ENCODE measurements at places on chromosomes 7 and 10.

DNA sequence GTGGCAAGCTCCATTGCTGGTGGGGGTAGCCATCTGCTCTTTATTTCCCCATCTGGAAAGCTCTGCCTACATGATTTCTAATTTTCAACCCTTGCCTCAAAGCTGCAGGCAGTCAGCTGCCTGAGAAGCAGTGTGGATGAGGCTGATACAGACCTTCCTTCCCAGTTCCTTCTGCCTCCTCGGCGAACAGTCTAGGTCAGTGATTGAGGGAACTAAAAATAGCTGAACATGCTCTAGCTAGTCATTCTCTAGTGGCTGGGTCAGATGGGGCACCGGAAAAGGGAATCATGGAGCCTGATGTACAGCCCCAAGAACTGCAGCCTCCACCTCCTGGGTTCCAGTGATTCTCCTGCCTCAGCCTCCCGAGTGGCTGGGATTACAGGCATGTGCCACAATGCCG, 48.7 kb downstream of the NAMPT start:
- no peak for DNase-seq

DNA sequence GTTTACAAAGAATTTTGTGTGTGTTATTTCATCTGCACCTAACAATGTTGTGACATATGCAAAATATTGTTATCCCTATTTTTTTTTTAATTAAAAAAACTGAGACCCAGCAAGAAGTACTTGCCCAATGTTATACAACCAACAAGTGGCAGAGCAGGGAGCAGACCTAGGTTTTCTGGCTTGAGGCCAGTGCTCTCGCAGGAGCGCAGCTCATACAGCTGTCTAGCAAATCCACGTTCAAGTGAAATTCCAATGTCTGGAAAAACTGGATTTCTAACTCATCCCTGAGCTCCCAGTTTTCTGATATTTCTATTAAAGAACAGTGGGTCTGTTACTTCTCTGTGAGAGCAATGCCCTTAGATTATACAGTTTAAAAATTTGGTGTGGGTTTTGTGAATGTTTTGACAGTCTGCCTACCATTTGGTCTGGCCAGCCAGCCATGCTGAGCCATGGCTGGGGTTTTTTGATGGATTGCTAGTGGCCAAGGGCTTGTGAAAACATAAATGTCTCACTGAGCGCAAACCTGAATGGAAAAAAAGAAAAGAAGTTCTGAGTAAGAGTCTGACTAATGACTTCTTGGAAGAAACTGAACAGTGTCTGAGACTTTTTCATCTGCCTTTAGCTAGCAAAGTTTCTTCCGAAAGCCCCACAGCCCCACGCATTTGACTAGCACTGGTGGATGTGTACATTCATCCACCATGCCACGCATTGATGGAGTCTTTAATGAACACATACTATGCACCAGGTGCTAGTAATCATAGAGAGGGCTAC, 15.4 kb upstream of the PRF1 start:
- no peak for DNase-seq

- DNase-seq = no peak
Observed at GRCh38 chr7:23003505-23004246, 10.3 kb downstream of the HYCC1 start.

DNA sequence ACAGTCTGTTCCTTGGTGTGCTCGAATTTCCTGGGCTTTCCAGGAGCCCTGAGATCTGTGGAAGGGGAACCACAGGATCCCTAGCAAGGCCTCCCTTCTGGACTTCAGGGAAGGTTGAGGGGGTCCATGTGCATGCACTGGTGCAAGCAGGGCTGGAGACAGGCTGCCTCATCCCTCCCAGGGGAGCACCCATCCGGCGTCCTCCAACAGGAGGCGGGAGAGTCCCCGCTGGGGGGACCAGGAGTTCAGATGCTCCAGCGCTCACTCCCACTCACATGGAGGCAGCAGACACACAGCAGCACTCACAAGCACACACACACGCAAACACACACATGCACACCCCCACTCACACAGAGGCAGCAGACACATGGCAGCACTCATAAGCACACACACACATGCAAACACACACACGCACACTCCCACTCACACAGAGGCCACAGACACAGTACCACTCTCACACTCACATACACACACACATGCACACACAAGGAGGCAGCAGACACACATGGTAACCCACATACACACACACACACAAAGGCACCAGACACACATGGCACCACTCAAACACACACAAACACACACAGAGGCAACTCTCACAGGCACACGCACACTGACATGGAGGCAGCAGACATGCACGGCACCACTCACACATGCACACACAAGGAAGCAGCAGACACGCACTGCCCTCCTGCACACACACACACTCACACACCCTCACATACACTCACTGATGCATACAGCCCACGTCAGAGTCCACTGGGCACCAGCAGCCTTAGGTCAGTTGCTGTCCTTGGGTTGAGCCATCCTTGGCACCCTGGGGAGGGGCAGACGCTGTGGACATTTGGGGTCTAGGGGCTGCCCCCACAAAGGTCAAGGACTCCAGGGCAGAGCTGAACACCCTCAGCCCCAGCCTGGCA, 247.0 kb upstream of the PPP2R2D start:
- DNase-seq = no peak

- no peak for DNase-seq
Observed at GRCh38 chr10:48192881-48193450, 81.5 kb downstream of the FRMPD2 start.

- no peak for DNase-seq
Observed at GRCh38 chr7:142760071-142760642, 10.6 kb upstream of the PRSS2 start.

- peak; percentile 66 for DNase-seq
Observed at GRCh38 chr7:16638282-16639280, 7.0 kb downstream of the ANKMY2 start.

DNA sequence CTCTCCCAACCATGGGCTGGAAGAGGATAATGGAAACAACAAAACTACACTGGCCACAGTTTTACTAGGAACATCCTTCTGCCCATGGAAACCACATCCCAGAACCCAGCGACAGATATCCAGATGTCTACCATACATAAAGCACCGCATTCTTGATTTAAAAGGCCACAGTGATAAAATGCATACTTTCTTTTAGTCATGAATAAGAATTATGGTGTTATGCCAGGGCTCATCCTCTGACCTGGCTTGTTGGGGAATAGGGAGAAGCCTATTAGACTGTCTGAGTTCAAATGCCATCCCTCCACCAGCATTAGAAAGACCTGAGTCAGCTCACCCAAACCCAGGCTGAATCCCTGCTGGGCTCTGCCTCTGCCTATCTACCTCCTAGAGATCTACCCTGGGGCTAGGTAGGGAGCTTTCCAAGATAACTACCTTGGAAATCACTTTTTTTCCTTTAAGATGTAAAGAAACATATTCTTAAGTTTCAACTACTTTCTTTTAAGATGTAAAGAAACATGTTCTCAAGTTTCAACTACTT, 5.2 kb downstream of the ABCA13 start:
- DNase-seq = no peak

GRCh38 chr10:47121336-47121735, 178.7 kb upstream of the GDF10 start:
- no peak for DNase-seq

GRCh38 chr7:26100406-26101339, 51.3 kb upstream of the NFE2L3 start:
- peak; percentile 42 for DNase-seq

GRCh38 chr7:2650451-2650850, 18.7 kb downstream of the TTYH3 start:
- no peak for DNase-seq

DNA sequence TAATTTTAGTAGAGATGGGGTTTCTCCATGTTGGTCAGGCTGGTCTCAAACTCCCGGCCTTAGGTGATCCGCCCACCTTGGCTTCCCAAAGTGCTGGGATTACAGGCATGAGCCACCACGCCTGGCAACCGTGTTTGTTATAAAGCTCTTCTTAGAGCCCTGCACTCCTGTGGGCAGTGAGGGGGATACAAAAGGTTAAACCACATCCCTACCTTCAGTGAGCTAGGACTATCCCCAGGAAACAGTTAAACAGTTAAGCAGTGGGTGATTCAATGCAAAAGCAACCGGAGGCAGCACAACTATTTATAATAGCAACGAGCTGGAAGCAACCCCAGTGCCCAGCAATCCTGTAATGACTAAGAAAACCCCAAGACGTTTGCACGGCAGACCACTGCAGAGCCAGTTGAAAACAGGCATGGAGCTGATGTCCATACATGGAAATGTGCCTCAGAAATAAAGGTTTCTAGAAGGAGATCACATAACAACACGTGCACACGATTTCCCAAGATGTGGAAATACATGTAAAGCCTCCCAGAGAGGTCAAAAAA, 107.2 kb upstream of the LYZL2 start:
- no peak for DNase-seq

GRCh38 chr10:61529208-61529607, 76.0 kb upstream of the TMEM26 start:
- no peak for DNase-seq

GRCh38 chr7:13986208-13986607, 3.3 kb downstream of the ETV1 start:
- peak; percentile 12 for DNase-seq

- DNase-seq = no peak
Observed at GRCh38 chr7:45033261-45033930, 33.4 kb downstream of the CCM2 start.

- peak; percentile 20 for DNase-seq
Observed at GRCh38 chr7:137936509-137937201, 65.2 kb downstream of the CREB3L2 start.

DNA sequence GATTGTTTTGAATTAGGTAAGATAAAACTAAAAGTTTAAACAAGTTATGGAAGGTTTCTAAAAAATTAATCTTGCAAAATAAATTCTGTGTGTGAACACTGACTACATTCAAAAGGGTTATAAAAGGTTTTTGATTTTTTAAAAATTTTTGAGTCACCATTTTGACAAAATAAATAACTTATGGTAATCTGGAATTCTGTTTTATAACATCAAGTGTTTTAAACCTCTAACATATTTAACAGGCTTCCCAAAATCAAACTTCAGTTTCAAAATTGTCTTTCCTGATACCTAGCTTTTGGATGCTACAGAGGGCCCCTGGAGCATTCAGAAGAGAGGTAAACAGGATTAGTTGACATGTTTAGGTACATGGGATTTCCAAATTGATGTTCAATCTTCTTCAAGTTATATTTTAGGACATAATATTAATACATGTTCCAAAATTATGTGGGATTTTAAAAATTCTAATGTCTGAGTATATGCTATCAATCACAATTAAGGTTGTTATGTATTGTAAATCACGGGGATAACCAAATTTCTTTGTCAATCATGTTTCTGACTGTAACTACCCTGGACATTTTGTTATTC, 8.1 kb upstream of the CPA2 start:
- no peak for DNase-seq

DNA sequence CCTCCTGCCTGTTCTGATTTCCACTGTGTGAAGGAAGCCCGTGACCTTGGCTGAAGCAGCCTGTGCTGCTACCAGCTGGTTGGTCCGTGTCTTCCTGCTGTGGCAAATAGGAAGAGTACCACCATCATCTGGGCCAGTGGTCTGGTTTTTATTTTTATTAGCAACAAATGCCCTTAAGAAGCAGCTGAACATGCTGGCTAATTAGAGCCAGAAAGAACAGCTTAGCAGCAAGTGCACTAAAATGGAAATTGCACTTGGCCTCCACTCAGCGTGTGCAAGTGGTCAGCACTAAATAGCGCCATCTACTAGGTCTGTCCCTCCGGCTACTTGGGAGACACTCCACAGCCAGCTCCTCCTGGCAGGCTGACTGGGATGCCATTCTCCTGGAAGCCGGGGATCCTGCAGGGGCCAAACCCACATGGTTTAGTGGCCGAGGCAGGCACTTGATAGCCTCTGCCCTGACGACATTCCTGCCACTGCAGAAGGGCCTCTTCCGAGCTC, 690.3 kb upstream of the FOXK1 start:
- no peak for DNase-seq

GRCh38 chr7:23955145-23955544, 245.1 kb downstream of the STK31 start:
- no peak for DNase-seq

Data from neural progenitor cell (in vitro differentiated cells).